Cardiac atrium fibroblast (primary cell): ENCODE measurements at places on chromosomes 7 and 10. TPM values are rescaled to one million over a fixed set of nuclear protein-coding genes. Genes with fewer than 3 reads are reported as not detected.

Gene PAPOLB
- 0.18 and 0.49 TPM in 2 replicates for total RNA-seq

Gene CYP2C19
- not detected in 2 replicates for total RNA-seq

Gene TEX47
- total RNA-seq, result not detected in 2 replicates

Gene INA
- total RNA-seq, result 0.36 and 0.97 TPM in 2 replicates

Gene GPNMB
- total RNA-seq, result 17.7 and 22.2 TPM in 2 replicates

Gene DENND11
- 3.8 and 4.4 TPM in 2 replicates for total RNA-seq

Gene VGF
- 0.18 and 0.65 TPM in 2 replicates for total RNA-seq

Gene ZP3
- total RNA-seq, result 0.54 and 2.3 TPM in 2 replicates

Gene TSPAN12
- total RNA-seq, result 0.16 and 0.72 TPM in 2 replicates

Gene CYP3A7
- not detected in 2 replicates for total RNA-seq

Gene ZNF32
- 29.6 and 34.3 TPM in 2 replicates for total RNA-seq

Gene BBS9
- total RNA-seq, result 7.8 and 11.2 TPM in 2 replicates

Gene CYP17A1
- total RNA-seq, result not detected in 2 replicates

Gene SYCE1
- total RNA-seq, result not detected in 2 replicates

Gene FGL2
- 0.97 and 7.6 TPM in 2 replicates for total RNA-seq

Gene SAP25
- total RNA-seq, result not detected in 2 replicates

Gene PPP1R17
- not detected in 2 replicates for total RNA-seq

Gene OAT
- 188 and 226 TPM in 2 replicates for total RNA-seq

Gene SKIDA1
- total RNA-seq, result 0.18 and 0.65 TPM in 2 replicates

Gene ZNF804B
- total RNA-seq, result not detected in 2 replicates

Gene SLC26A4
- total RNA-seq, result 0.16 and 0.18 TPM in 2 replicates

Gene RSPH10B
- total RNA-seq, result not detected in 2 replicates

Gene CPA2
- total RNA-seq, result not detected in 2 replicates

Gene KIAA1549
- 0.54 and 1.3 TPM in 2 replicates for total RNA-seq

Gene C10orf67
- total RNA-seq, result not detected in 2 replicates

Gene NPSR1
- not detected in 2 replicates for total RNA-seq

Gene ELFN1
- 0.65 and 1.1 TPM in 2 replicates for total RNA-seq

Gene SFRP5
- 0.90 and 6.6 TPM in 2 replicates for total RNA-seq

Gene PTF1A
- total RNA-seq, result not detected in 2 replicates

Gene HABP2
- total RNA-seq, result not detected in 2 replicates

Gene OR2F2
- total RNA-seq, result not detected in 2 replicates

Gene GCK
- 0.81 TPM in 1 of 2 replicates, not detected in the other for total RNA-seq
